Astrocyte (in vitro differentiated cells and primary cell): ENCODE measurements at places on chromosomes 2 and 18.

DNA sequence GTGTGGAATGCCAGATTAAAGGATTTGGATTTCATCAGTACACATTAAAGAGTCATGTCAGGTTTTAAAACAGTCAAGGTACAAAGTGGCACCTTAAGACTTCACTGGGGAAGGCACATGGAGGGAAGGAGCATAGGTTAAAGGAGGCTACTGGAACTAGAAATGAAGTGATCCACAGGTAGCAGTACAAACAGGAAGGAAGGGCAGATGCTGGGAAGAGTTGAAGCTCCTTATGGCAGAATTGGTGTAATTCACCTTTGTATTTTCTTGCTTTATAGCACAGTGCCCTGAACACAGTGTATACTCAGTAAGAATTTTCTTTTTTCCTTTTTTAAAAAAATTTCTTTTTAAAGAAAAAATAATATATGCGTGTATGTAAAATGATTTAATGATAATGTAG is 177.1 kb downstream of the BABAM2 start:
- H3K27me3 ChIP-seq: no peaks in the 10 kb centered on the region
- no peak for DNase-seq
- no peaks in the 10 kb centered on the region for H3K36me3 ChIP-seq
- H3K27ac ChIP-seq: no peak overlapping the region
- no peak overlapping the region for H3K4me3 ChIP-seq
- H3K4me1 ChIP-seq: no peaks in the 10 kb centered on the region

GRCh38 chr2:96308248-96308647 is 2.9 kb upstream of the SNRNP200 start:
- H3K36me3 ChIP-seq: peaks cover 2% of the 10 kb centered on the region
- no peaks in the 10 kb centered on the region for H3K27me3 ChIP-seq
- peaks cover 12% of the 10 kb centered on the region for H3K4me1 ChIP-seq
- H3K4me3 ChIP-seq: no peak overlapping the region

DNA sequence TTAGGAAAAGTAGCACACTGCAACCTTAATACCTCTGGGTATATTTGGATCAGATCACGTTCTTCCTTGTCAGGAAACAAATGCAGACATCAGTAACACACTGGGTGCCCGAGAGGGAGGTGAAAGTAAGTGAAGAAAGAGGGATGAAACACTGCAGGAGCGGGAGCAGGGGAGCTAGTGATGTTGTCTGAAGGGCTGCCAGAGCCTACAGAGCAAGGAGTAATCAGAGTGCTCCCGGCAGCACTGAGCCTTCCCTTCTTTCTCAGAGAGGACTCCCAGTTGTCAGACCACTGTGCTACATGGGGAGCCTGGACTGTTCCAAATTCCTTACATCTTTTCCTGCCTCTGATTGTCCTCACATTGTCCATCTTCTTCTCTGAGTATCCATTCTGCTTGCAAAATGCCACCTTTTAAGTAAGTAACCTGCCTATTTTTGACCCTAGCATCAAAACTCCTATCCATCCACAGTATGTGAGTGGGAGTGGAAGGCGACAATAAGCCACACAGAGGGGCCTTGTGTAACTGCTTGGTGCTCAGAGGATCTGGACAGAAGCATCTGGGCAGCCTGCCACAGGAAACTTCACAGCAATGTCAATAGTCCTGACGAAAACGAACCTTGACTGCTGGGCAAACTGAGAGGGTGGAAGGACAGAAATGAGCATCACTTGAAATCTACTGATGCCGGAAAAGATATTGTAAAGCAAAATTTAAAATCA is 10.8 kb upstream of the NAB1 start:
- no peak overlapping the region for H3K27ac ChIP-seq
- no peak overlapping the region for H3K4me3 ChIP-seq
- H3K27me3 ChIP-seq: no peaks in the 10 kb centered on the region

GRCh38 chr2:222747526-222748160 is 76.2 kb downstream of the MOGAT1 start:
- H3K27me3 ChIP-seq: no peaks in the 10 kb centered on the region
- DNase-seq: no peak
- H3K4me1 ChIP-seq: no peaks in the 10 kb centered on the region
- H3K4me3 ChIP-seq: no peak overlapping the region
- H3K36me3 ChIP-seq: no peaks in the 10 kb centered on the region

DNA sequence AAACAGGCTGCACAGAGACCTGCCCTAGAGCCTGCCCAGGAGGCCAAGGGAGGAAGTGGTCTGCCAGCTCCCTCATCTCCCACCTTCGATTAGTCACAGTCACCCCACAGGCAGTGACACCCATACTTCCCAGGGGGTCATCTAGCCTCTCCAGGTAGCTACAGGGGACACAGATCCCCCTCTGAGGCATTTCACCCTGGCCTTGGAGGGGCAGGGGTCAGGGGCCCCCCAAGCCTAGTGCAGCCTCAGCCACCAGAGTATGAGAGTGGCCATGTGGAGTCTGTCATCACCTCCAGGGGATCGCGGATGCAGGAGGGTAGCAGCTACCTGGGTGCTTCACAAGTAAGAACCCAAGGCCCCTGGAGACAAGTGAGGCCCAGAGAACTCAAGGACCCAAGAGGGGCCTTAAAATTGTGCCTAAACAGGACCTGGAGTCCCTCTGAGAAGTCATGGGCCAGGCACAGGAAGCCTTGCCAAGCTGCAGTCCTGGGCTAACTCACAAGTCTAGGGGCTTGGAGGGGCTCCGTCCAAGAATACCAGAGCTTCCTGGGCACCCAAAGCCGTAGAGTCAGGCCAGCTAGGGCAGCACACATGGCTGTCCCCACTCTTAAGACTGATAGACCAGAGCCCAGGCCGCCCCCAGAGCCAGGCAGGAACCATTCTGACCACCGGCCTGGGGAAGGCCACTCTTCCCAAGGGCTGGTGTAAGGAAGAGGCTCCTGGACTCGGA is 354.3 kb upstream of the ID2 start:
- H3K27ac ChIP-seq: no peak overlapping the region
- H3K36me3 ChIP-seq: no peaks in the 10 kb centered on the region
- no peak for DNase-seq
- H3K4me1 ChIP-seq: no peaks in the 10 kb centered on the region
- H3K4me3 ChIP-seq: no peak overlapping the region

DNA sequence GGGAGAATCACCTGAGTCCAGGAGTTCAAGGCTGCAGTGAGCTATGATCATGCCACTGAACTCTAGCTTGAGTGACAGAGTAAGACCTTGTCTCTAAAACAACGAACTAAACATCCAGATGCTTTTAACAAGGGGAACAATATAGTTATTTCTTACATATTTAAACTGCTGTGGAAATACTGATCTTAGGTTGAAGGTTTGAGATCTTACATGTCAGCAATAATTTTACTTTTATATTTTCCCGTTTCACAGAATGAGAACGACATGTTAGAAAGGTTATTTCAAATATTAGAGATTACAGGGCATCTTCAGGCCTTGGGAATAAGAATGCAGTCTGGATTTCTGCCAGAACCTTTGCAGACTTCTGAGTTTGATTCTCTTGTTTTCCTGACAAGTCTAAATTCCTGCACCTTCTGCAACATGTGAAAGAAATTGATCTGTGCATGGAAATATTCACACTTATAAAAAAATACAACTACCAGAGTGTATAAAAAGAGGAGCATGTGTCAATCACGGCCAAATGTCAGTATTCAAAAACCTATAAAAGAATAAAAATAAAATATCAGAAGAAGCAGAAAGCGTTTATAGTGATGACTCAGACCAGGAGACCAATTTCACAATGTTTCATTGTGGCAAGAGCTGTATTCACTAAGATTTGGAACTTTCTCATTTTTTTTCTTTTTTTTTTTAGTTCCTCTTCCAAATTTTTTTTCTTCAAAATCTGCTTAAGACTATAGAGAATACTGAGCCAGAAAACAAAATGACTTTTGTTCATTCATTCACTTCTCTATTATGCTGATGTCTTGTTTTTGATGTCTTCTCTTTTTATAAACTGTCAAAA is 29.6 kb downstream of the COLEC12 start:
- no peak overlapping the region for H3K4me3 ChIP-seq
- H3K27me3 ChIP-seq: no peaks in the 10 kb centered on the region
- DNase-seq: peak; percentile 59

- no peak overlapping the region for H3K27ac ChIP-seq
- no peak overlapping the region for H3K4me3 ChIP-seq
- no peaks in the 10 kb centered on the region for H3K36me3 ChIP-seq
- H3K4me1 ChIP-seq: peaks cover 8% of the 10 kb centered on the region
- H3K27me3 ChIP-seq: no peaks in the 10 kb centered on the region
Observed at GRCh38 chr2:197113275-197113711, 186.8 kb upstream of the PGAP1 start.

DNA sequence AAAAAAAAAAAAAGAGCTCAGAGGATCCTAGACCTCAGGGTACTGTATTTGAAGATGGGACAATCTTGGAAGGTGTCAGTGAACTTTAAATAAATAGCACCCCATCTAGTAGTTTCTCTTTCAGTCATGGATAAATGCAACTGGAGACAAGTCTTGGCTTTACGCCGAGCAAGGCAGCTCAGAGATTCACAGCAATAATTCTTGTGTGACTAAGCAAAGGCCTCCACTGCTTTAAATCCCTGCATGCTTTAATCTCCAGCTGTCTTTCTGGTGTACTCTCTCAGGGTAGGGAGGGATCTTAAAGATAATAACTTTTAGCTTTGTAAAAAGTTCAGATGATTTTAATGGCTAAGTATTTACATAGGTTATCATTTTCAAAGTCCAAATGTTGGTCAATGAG is 36.3 kb downstream of the NRXN1 start:
- no peaks in the 10 kb centered on the region for H3K4me1 ChIP-seq
- H3K36me3 ChIP-seq: no peaks in the 10 kb centered on the region
- no peaks in the 10 kb centered on the region for H3K27me3 ChIP-seq
- DNase-seq: peak; percentile 54
- no peak overlapping the region for H3K4me3 ChIP-seq

- H3K36me3 ChIP-seq: no peaks in the 10 kb centered on the region
- DNase-seq: peak; percentile 64
- peaks cover 6% of the 10 kb centered on the region for H3K4me1 ChIP-seq
- H3K4me3 ChIP-seq: peak overlapping the region; percentile 89
Observed at GRCh38 chr2:160492401-160493226, 993 bp downstream of the RBMS1 start.

DNA sequence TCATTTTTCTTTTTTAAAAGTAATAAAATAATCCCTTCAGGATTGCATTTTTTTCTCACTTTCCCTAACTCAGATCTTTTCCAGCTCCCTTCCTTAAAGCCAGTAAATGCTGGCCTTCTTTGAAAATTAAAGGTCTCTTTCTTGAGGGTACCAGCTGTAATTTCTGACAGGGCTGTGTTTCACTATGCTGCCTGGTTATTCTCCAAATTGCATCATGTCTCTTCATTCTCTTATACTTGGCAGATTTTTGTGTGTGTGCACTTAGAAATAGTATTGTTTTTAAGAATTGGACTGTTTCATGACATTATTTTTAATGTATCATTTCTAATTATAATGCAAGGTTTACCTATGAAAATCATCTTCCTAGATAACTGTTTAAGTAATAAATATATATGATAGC is 72.0 kb upstream of the EPB41L5 start:
- no peak overlapping the region for H3K27ac ChIP-seq
- no peak for DNase-seq
- no peaks in the 10 kb centered on the region for H3K36me3 ChIP-seq
- no peaks in the 10 kb centered on the region for H3K27me3 ChIP-seq

DNA sequence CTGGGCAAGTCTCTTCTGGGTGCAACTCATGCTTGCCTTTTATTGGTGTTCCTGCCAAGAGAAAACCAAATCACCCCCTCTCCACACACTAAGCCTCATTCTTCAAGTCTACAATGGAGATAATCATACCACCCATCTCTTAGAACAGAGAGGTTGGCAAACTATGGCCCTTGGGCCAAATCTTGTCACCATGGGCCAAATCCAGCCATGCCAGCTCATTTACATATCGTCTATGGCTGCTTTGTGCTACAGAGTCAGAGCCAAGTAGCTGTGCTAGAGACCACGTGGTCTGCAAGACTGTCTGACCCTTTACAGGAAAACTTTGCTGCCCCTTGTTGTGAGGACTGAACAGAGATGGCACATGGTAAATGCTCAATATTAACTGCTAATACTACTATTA is 270.3 kb upstream of the PARD3B start:
- H3K4me1 ChIP-seq: no peaks in the 10 kb centered on the region
- H3K27me3 ChIP-seq: peaks cover 2% of the 10 kb centered on the region
- no peak overlapping the region for H3K27ac ChIP-seq
- H3K36me3 ChIP-seq: no peaks in the 10 kb centered on the region
- DNase-seq: no peak
